ENCODE measurements at places on chromosomes 16 and 17. TPM values are rescaled to one million over a fixed set of nuclear protein-coding genes. Genes with fewer than 3 reads are reported as not detected.

- no peak overlapping the region for H3K27ac ChIP-seq
- no peak overlapping the region for H3K4me3 ChIP-seq
- no peaks in the 10 kb centered on the region for H3K4me1 ChIP-seq
- H3K36me3 ChIP-seq, result no peaks in the 10 kb centered on the region
- no peaks in the 10 kb centered on the region for H3K27me3 ChIP-seq
- DNase-seq, result no peak
These were observed 171.7 kb upstream of the ASIC2 start for GRCh38 chr17:33464669-33465280.

- H3K4me3 ChIP-seq, result no peak overlapping the region
- DNase-seq, result no peak
- H3K27ac ChIP-seq, result no peak overlapping the region
- peaks cover 11% of the 10 kb centered on the region for H3K27me3 ChIP-seq
- H3K4me1 ChIP-seq, result peaks cover 31% of the 10 kb centered on the region
These were observed 15.1 kb upstream of the GUCY2D start for GRCh38 chr17:7987112-7987893.

GRCh38 chr17:60862482-60862881 is 184.8 kb downstream of the BCAS3 start:
- H3K36me3 ChIP-seq, result no peaks in the 10 kb centered on the region
- DNase-seq, result no peak
- H3K27ac ChIP-seq, result no peak overlapping the region
- no peaks in the 10 kb centered on the region for H3K27me3 ChIP-seq
- H3K4me1 ChIP-seq, result peaks cover 22% of the 10 kb centered on the region
- no peak overlapping the region for H3K4me3 ChIP-seq

- DNase-seq, result no peak
- H3K27me3 ChIP-seq, result peaks cover 45% of the 10 kb centered on the region
- H3K4me1 ChIP-seq, result peaks cover 12% of the 10 kb centered on the region
- peak overlapping the region; percentile 54 for H3K4me3 ChIP-seq
- H3K36me3 ChIP-seq, result no peaks in the 10 kb centered on the region
These were observed 10.7 kb upstream of the MRPS23 start for GRCh38 chr17:57860414-57860999.

DNA sequence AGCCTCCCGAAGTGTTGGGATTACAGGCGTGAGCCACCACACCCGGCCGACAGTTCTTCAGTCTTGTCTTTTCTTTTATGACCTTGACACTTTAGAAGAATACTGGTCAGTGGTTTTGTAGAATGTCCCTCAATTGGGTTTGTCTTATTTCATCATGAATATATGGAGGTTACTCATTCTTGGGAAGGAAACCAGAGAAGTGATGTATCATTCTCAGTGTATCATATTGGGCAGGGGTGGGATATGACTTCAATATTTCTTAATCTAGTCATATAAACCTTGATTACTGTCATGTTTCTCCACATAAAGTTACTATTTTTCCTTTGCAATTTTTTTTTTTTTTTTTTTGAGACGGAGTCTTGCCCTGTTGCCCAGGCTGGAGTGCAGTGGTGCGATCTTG is 36.9 kb downstream of the SNTB2 start:
- no peak overlapping the region for H3K4me3 ChIP-seq
- no peaks in the 10 kb centered on the region for H3K36me3 ChIP-seq
- no peaks in the 10 kb centered on the region for H3K4me1 ChIP-seq
- no peak for DNase-seq
- no peak overlapping the region for H3K27ac ChIP-seq

- peaks cover 80% of the 10 kb centered on the region for H3K4me1 ChIP-seq
- H3K27ac ChIP-seq, result no peak overlapping the region
- no peak overlapping the region for H3K4me3 ChIP-seq
- no peak for DNase-seq
- H3K27me3 ChIP-seq, result no peaks in the 10 kb centered on the region
- peaks cover 18% of the 10 kb centered on the region for H3K36me3 ChIP-seq
These were observed 10.4 kb downstream of the BANP start for GRCh38 chr16:87961623-87962022.

DNA sequence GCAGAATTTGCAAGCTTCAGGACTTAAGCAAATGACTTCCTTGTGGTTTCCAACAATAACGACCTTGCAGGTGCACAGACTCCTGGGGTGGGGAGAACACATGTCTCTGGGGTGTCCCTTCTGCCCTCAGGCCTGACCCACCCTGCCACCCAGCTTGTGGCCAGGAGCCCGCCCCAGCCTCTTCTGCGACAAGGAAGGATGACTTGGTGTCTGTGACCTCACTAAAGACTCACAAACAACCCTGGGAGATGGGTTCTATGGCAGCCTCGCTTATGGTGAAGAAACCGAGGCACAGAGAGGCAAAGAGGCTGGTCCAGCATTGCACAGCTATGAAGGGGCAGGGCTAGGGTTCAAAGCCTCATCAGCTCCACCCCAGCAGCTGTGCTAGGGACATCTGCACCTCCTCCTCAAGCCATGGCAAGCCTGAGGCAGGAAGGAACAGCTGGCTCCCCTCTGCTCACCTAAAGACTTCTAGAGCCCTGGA is 2.6 kb downstream of the ATP2A3 start:
- H3K36me3 ChIP-seq, result peaks cover 45% of the 10 kb centered on the region
- no peaks in the 10 kb centered on the region for H3K27me3 ChIP-seq
- peak overlapping the region; percentile 87 for H3K4me3 ChIP-seq
- peaks cover 61% of the 10 kb centered on the region for H3K4me1 ChIP-seq
- peak overlapping the region; percentile 81 for H3K27ac ChIP-seq
- DNase-seq, result peak; percentile 56

GRCh38 chr16:17396762-17397498 is 73.8 kb downstream of the XYLT1 start:
- H3K36me3 ChIP-seq, result peaks cover 7% of the 10 kb centered on the region
- peaks cover 34% of the 10 kb centered on the region for H3K4me1 ChIP-seq
- DNase-seq, result no peak
- no peak overlapping the region for H3K4me3 ChIP-seq

- no peak overlapping the region for H3K27ac ChIP-seq
- peaks cover 2% of the 10 kb centered on the region for H3K36me3 ChIP-seq
- DNase-seq, result no peak
- no peak overlapping the region for H3K4me3 ChIP-seq
- H3K4me1 ChIP-seq, result no peaks in the 10 kb centered on the region
- no peaks in the 10 kb centered on the region for H3K27me3 ChIP-seq
These were observed 104.9 kb downstream of the CEP112 start for GRCh38 chr17:66087073-66087472.

GRCh38 chr16:79188115-79188738 is 412.3 kb downstream of the MAF start:
- DNase-seq, result no peak
- no peak overlapping the region for H3K4me3 ChIP-seq
- H3K4me1 ChIP-seq, result peaks cover 2% of the 10 kb centered on the region
- no peaks in the 10 kb centered on the region for H3K36me3 ChIP-seq
- no peak overlapping the region for H3K27ac ChIP-seq

DNA sequence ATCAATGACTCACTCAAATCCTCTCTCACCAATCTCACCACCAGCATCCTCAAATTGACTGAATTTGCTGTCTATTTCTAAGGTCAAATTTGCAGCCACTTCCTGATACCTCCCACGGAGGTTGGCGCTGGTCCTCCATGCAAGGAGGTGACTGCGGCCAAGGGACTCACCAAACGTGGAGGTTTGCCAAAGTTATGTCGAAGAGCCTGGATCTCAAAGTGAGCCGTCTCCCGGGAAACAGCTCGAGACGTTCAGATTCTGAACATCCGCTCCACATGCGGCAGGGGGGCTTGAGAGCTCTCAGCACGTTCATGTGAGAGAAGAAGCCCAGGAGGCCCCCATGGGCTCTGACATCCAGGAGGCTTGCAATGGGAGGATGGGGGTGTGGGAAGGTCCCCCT is 22.6 kb downstream of the LGALS3BP start:
- no peak overlapping the region for H3K27ac ChIP-seq
- peaks cover 3% of the 10 kb centered on the region for H3K4me1 ChIP-seq
- peaks cover 3% of the 10 kb centered on the region for H3K27me3 ChIP-seq
- H3K36me3 ChIP-seq, result no peaks in the 10 kb centered on the region
- DNase-seq, result no peak

DNA sequence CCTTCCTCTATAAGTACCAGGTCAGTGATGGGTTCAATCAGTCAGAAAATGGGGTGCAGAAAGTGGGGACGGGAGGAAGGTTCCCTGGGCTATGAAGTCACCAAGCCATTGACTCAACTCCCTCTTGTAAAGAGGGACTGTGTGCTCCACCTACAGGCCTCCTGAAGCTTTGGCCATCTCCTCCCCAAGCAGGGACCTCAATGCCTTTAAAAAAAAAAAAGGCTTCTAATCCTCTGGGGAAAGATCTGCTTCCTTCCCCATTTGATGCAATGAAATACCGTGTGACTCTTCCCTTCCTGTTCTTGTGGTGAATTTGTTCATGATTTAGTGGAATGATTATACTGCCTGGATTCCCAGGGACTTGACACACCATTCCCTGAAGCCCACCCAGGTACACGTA is 30.8 kb downstream of the VWA3A start:
- H3K36me3 ChIP-seq, result no peaks in the 10 kb centered on the region
- H3K27ac ChIP-seq, result no peak overlapping the region
- peaks cover 13% of the 10 kb centered on the region for H3K27me3 ChIP-seq
- no peaks in the 10 kb centered on the region for H3K4me1 ChIP-seq
- DNase-seq, result no peak
- no peak overlapping the region for H3K4me3 ChIP-seq

DNA sequence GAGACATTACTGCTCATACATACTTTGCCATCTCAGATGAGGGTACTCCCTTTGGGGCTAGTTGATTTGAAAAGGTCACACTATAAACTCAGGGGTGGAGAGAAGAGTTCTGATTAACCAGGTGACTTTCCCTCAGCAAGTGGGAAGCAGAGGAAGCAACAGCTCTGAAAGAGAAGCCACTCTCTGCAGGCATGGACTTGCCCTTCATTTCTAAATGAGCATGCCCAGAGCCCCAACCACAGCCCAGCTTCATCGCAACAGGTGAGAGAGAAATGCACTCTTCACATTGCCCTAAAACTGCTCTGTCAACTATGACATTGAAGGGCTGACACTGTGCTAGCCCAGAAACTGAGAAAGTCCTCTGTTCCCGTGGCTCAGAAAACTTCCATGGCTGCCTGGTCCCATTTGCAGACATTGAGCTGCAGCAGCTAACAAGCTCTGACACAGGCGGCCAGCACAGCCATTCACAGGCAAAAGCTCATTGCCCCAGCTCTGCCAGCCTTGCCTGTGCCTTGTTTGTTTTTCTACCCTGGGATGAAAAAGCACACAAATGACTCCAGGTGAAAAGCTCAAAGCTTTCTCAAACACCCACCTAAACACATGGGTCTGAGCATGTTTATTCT is 419.8 kb upstream of the DYNLRB2 start:
- no peak overlapping the region for H3K27ac ChIP-seq
- H3K27me3 ChIP-seq, result peaks cover 13% of the 10 kb centered on the region
- H3K36me3 ChIP-seq, result no peaks in the 10 kb centered on the region
- no peak for DNase-seq
- H3K4me3 ChIP-seq, result no peak overlapping the region

DNA sequence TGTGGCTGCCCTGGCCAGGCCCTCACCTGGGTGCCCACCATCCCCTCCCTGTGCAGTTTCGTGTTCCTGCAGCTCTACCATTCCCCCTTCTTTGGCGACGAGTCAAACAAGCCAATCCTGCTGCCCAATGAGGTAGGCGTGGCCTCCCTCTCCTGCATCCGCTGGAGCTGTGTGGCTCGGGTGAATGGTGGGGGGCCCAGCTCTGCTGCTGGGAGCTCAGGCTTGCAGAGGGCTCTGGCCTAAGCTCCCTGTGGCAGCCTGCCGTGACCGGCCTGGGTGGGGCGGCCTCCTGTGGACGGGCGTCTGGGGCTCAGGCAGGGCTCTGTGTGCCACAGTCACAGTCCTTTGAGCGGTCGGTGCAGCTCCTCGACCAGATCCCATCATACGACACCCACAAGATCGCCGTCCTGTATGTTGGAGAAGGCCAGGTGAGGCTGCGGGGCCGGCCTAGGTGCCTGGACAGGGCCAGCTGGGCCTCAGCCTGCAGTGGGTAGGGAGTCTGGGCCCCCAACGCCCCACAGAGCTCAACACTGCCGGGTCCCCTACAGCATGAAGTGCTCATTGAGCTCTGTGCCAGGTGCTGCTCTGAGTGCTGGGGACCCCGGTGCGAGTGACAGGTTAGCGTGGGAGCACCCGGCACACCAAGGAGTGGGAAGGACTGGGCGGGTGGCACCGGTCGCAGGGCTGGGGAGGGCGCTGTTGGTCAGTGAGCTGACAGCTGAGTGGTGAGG is 37.3 kb downstream of the TSC2 start:
- H3K27ac ChIP-seq, result no peak overlapping the region
- H3K36me3 ChIP-seq, result peaks cover 5% of the 10 kb centered on the region
- H3K27me3 ChIP-seq, result no peaks in the 10 kb centered on the region

KRT20 gene
- not detected for total RNA-seq

PKMYT1 gene
- 124 TPM for total RNA-seq

ITPRIPL2 gene
- 11.1 TPM for total RNA-seq

DNAAF8 gene
- not detected for total RNA-seq

CEP295NL gene
- total RNA-seq, result not detected

CLEC18B gene
- total RNA-seq, result 0.48 TPM

KRT32 gene
- total RNA-seq, result not detected
